ENCODE measurements at places on chromosomes 13 and 19.

DNA sequence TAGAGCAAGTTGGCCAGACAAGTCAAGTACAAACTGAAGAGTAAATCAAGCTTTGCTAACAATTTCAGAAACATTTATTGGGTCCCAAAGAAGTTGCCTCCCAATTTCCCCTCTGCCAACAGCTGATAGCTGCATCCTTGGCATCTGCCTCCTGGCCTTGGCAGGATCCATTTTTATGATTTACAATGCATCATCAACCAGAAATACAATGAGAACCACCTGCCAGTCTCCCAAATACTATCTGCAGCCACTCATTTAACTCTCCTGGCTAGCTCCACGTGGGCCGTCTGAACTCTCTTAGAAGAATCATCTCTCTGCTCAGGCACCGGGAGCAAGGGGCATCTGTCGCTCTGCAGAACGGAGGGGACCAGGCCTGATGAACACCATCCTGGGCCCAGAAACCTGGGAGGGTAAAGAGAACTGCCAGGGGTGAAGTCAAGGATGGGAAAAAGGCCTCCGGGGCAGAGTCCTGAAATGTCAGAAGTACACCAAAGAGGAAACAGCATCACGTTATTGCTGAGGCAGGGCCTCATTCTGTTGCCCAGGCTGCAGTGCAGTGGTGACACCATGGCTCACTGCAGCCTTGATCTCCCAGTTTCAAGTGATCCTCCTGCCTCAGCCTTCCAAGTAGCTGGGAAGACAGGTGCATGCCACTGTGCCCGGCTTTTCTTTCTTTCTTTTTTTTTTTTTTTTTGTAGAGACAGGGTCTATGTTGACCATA lies 2.6 kb downstream of the LONP1 start:
- no peak for DNase-seq

GRCh38 chr19:48511321-48511731 lies 309 bp downstream of the LMTK3 start:
- DNase-seq, result no peak

DNA sequence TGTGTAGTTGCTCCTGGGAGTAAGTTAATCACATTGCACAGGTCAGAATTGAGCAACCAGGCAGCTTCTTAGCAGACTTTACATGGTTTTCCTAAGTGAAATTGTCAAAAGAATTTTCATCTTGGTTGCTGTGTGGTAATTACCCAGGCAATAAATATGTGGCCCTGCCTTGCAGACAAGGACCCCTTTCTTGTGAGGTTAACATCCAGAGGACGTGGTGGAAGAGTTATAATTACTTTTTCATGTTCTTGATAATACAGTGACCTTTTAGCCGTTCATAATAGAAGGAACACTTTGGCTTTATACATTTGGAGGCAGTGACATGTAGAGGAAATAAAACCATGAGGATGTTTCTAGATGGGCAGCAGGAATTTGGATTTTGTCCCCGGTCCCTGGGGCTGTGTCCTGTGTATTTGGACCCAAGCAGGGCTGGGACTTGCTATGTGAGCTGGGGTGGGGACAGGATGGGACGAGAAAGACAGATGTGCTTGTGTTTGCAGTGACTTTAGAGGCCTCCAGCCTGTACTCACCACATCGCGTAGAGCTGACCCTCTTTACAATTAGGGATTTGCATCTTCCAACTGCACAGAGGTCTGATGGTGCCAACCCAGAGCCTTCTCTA lies 156.2 kb downstream of the STK24 start:
- no peak for DNase-seq

DNA sequence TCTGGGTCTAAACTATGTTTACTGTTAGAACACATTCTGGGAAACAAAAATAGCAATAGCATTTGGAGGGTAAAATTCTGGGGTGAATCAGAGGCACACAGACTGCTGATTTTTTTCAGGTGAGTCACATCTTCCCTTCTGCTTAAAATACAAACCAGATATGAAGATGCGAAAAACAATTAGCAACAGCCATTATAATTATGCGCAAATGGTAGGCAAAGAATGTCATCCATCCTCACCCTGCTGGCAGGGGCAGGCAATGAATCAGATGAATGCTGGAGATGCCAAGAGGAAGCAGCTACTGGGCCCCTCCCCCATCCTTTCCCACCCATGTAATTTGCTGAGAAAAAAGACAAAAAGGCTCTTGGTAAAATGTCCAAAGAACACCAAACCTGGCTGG lies 282.9 kb downstream of the KLF5 start:
- no peak for DNase-seq

DNA sequence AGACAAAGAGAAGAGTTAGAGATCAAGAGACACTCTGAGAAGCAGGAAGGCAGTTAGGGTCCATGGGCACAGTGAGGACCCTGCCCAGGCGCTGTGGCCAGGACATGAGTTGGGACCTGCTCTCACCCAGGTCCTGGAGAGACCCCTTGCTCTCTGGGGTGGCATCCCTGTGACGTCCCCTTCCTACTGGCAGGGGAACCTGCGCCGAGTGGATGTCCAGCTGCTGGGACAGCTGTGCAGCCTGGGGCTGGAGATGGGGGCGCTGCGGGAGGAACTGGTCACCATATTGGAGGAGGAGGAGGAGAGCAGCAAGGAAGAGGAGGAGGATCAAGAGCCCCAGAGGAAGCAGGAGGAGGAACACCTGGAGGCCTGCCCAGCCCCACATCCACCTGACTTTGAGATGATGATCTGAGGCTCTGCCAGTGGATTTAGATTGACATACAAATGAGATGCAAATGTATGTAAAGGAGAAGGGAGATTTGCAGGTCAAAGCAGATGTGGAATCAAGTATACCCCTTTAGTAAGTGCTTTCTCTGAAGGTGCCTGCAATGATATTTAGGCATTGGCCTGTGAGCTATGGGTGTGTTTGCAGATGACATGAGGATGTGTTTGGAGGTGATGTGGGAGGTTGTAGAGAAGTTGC lies 978 bp downstream of the ERICH4 start:
- DNase-seq, result no peak

GRCh38 chr13:113933901-113934300 lies 40.0 kb downstream of the C13orf46 start:
- no peak for DNase-seq

GRCh38 chr13:34884366-34884765 lies 57.7 kb upstream of the NBEA start:
- no peak for DNase-seq

DNA sequence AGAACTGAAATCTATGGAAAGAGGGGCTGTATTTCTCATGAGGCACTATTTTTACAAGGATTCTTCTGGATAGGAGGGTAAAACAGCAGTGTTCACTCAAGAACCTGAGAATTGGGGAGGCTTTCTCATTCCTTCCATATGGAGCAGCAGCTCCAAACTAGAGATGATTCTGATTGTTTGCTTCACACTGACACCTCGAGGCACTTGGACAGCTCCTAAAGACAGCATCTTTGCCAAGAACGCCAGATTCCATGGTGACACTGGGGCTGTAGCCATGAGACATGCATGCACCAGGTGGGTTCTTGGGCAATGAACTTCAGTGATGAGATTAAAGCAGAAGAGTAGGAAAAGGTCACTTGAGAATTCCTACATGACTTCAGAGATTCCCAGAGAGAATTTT lies 361.5 kb upstream of the HTR2A start:
- no peak for DNase-seq

GRCh38 chr19:31520633-31521032 lies 171.4 kb upstream of the TSHZ3 start:
- DNase-seq, result no peak

GRCh38 chr13:45364876-45365557 lies 24.0 kb upstream of the TPT1 start:
- DNase-seq, result no peak

DNA sequence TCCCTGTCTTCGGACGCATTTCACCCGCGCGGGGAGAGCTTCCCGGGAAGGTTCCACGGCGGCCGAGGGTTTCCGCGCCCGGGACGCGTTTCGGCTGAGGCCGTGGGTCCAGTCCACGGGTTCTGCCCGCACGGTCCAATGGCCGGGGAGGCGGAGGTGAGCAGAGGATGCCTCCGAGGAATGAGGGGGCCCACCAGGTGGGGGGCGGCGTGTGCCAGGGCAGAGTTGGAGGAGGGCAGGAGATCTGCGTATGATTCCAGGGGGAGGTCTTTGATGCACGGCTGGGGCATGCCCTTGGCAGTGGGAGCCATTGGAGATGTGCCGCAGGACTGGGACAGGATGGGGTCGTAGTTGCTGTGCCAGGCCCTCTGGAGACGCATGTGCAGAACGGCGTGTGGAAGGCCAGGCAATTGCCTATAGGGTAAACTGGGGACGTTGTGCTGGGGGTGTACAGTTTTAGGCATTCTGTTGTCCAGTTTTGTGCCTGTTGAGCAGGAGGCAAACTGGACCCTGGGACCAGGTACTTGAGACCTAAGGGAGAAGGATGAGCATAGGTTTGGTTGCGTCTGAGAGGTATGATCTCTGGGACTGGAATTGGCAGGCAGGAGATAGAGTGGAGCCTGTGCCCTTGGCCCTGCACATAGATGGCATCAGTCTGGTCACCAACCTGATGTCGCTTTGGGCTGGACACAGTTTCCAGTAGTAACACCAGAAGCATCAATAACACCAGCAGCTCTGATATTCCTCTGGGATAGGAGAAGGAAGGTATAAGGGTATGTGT lies 751 bp downstream of the ZNF584 start:
- DNase-seq, result no peak

- DNase-seq, result no peak
These were observed 30.6 kb downstream of the TMEM161A start for GRCh38 chr19:19107654-19108053.

GRCh38 chr19:17346109-17346671 lies 8.8 kb downstream of the GTPBP3 start:
- DNase-seq, result peak; percentile 52

GRCh38 chr13:94020833-94021232 lies 458.6 kb downstream of the DCT start:
- no peak for DNase-seq

DNA sequence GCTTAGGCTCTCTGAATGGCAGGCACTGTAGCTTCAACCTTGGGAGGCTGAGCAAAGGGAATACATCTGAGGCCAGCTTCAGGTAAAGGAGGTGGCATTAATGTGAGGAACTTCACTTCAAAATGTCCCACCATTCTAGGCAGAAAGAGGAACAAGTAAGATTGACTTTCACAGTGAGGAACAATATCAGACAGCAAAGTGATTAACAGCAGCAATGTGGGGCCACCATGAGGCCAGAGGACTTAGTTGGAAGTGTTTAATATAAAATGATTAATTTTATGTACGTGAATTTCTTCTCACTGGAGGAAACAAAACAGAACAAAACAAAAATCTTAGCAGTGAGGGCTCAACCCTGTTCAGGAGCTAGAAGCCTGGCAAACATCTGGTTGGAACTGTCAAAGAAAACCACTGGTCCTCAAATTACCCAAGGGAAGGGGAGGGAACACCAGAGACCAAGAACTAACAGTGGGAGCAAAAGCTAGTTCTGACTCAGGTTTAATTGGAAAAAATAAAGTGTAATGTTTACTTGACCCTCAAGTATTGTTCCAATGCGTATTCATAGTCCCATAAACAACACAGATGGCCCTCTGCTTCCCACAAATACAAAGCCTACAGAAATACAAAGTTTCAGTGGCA lies 43.9 kb upstream of the FRY start:
- no peak for DNase-seq

GRCh38 chr13:23497191-23497590 lies 63.7 kb upstream of the SACS start:
- no peak for DNase-seq

DNA sequence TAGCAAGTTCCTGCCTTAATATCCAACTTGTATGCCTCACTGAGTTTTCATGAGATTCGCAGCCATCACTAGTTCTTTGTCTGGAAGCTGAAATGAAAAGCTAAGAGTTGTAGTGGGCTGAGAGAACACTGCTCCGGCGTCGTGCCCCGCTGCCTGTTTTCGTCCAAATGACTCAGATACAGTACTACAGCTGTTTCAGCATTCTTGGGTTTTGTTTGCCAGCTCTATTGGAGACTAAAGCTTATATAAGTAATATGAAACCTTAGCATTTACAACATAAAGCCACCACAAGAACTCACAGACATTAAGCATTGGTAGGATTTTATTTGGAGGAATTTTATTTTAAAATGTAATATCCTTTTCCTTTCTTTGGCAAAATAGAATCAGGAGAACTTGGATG lies 299.7 kb downstream of the DLEU7 start:
- DNase-seq, result no peak

DNA sequence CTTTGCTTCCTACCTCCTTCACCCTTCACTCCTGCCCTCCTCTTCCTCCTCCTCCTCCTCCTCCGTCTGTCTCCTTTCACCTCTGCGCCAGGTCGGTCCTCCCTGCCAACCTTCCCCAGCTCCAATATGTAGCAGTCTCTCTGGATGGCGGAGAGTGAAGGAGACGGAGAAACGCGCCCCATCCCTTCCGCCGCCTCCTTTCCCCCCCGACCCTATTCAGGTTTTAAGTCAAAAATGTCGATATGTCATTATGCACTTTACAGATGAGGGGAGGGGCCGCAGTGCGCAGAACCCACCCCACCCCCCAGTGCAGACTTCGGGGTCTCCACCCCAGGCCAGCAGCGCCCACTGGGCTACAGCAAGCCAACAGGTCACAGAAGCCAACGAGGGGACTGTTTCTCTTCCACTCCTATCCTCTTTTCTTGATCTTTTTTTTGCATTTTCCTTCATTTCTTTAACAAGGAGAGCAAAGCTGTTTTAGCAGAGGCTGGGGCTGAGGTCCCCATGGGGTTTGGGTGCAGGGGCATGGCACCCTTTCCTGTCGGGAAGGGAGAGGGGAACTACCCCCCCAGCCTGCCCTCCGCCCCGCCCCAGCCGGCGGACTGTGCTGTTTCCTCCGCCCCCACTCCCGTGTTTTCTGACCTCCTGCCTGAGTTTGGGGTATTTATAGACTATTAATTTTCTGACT lies 9.2 kb downstream of the MIDN start:
- DNase-seq, result no peak

GRCh38 chr19:41588497-41589209 lies 12.7 kb downstream of the CEACAM21 start:
- no peak for DNase-seq

DNA sequence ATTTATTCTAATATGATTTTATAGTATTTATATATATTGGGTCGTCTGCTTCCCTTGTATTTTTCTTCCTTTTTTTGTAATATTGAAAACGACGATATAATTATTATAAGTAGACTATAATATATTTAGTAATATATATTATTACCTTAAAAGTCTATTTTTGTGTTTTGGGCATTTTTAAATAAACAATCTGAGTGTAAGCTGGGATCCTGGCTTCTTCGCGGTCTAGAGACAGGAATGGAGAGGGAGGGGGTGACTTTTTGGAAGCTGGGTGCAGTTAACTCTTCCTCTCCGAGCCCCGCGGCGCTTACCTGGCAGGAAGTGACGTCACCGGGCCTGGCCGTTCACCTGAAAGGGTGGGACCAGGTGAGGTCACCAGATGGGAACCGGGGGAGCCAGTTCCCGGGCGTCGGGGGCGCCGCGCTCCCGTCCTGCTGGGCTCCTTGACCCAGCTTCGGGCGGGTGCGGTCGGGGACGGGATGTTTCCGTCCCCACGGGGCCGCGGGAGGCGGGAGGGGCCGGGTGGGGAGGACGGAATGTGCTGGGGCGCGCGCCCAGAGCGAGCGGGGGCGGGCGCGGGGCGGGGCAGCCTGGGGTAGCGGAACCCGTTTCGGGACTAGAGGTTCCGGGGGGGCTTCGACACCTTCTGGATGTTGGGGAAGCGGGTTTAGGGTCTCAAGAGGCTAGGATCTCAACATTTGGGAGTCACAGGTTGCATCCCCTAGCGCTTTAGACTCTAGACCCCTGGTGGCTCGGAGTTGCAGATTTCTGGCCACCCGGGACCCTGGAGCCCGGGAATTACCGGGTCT lies 2.8 kb downstream of the ZFP36 start:
- DNase-seq, result no peak

- no peak for DNase-seq
These were observed 9.8 kb upstream of the ZNF544 start for GRCh38 chr19:58218899-58219298.

- no peak for DNase-seq
These were observed 610.7 kb downstream of the SLITRK5 start for GRCh38 chr13:88281841-88282240.

All from SK-N-DZ (cell line).